ENCODE measurements at places on chromosomes 1 and 21.

GRCh38 chr21:43913928-43914327 is 48.9 kb downstream of the AGPAT3 start:
- DNase-seq: no peak

- no peak for DNase-seq
Measured at GRCh38 chr1:227299688-227300087, 18.6 kb downstream of the CDC42BPA start.

GRCh38 chr1:85179522-85179921 is 21.3 kb downstream of the SYDE2 start:
- no peak for DNase-seq

DNA sequence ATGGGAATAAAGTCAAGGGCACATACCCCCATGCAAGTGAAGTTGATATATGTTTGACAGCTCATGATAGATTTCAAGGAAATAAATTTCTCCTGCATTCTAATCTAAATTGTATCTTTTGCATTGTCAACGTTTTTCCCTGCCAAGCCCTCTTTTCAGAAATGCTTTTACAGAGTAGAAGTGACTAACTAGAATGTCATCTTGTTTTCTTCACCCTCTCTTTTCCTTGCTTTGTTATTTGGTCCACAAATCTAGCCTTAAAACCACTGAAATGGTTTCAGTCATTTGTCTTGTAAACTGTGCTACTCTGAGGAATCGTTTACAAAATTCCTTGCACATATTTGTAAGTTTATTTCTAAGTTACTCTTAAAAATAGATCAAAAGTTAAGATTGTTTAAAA is 600.8 kb upstream of the CXADR start:
- peak; percentile 34 for DNase-seq

GRCh38 chr1:923131-923990 is at the start of gene SAMD11:
Gene SAMD11 (plus strand): TSS chr1:923923. CDS start chr1:924432, 509 bp downstream.
- DNase-seq: peak; percentile 89

DNA sequence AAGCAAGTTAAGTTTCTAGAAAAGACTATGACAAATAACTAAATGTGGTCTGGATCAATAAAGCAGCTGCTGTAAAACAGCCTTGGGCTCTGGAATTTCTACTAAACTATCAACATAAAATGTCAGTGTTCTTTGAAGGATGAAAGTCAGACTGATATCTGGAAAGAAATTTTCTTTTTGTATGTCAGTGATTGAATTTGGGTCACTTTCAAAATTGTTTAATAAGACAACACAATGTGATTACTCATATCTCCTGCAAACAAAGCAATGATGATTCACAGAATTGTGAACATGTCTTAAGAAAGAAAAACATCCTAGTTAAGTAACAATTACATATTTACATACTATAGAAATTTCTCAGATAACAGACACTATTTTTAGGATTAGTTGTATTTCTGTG is 826.4 kb downstream of the PLA2G4A start:
- DNase-seq: no peak

GRCh38 chr1:43541721-43542401 is 11.2 kb downstream of the PTPRF start:
- DNase-seq: peak; percentile 73

GRCh38 chr1:231827337-231828105 is 200.9 kb downstream of the DISC1 start:
- DNase-seq: peak; percentile 61

- no peak for DNase-seq
Measured at GRCh38 chr1:42978317-42979035, 19.8 kb upstream of the SLC2A1 start.

GRCh38 chr1:110281363-110282290 is 57.5 kb upstream of the RBM15 start:
- peak; percentile 29 for DNase-seq

GRCh38 chr1:213783893-213784292 is 203.9 kb upstream of the PROX1 start:
- no peak for DNase-seq

DNA sequence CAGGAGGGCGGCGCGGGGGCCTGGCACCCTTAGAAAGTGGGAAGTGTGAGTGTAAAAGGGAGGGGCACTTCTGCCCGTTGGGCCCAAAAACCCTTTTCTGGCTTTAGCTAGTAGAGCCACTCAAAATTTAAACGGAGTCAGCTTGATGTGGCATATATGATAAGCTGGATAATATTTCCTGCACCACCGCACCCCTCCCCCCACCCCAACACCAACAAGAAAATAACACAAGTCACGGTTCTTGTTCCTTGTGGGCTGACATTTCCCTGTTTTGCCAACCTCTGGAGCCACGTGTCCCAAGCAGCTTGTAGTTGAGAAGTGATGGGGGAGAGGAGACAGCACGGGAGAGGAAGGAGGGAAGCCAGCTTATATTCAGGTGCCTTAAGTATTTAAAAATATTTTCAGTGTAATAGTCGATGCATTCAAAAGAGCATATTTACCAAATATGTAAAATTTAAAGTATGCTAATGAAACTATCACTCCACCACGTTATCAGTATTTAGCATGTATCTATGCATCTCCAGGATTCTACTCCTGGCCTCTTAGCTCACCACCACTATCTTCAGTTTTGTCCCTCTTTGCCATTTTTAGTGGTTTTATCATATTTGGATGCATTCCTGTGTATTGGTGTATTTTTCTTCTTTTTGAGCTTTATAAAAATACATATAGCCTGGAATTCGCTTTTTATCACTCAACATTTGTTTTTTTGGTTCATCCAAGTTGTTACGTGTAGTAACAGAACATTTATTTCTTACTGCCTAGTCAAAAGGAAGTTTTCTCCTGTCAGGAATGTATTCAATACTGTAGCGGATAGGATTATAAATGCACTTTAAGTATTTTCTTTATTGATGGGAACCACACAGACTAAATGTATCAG is 773 bp upstream of the DDX59 start:
- DNase-seq: peak; percentile 48

DNA sequence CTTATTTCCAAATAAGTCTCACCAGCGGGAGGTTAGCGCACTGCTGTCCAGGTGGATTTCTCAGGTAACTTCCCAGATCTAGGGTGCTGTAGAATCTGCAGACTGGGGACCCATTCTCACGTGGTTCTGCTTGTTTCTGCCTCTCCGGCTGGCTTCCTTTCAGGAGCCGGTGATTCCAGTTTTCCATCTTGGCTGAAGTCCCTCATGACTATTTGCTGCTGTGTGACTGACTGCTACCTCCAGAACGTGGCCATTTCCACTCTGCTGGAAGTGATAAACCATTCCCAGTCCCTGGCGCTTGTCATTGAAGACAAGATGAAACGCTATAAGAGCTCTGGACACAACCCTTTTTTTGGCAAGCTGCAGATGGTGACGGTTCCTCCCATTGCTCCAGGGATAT is 76.0 kb downstream of the DOP1B start:
- DNase-seq: no peak

DNA sequence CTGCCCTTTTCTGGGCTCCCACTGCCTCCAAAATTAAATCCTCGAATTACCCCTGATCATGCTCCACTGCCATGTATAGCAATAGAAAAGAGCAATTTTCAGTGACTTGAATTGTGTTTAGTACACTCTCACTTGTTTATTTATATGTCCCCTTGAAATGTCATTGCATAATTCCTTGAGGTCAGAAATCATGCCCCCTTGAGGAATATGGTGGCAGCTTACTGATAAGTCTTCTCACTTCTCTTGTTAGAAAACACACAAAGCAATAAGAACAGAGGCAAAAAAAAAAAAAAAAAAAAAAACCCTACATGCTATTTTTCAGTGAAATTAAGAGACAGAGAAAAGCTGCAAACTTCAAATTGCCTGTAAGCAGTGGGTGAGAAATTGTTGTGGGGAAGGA is 37.5 kb downstream of the GPR88 start:
- DNase-seq: no peak

DNA sequence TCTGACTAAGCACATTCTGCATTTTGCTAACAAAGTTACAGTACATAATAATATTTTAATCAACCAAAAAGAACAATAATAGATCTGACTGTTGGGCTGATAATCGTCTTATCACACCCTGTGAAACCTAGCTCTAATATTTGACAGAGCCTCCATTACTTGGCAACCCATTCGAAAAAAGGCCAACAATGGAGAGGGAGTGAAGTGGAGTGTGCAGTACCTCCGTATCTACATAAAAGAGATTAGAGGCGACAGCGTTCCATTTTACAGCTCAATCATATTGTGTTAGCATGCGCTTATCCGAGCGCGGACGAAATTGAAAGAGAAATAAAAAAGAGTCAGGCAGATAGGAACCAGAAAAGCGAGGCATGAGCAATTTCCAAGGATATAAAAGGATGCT is 137.3 kb upstream of the USH2A start:
- no peak for DNase-seq

- no peak for DNase-seq
Measured at GRCh38 chr1:116966791-116967190, 34.8 kb upstream of the CD101 start.

DNA sequence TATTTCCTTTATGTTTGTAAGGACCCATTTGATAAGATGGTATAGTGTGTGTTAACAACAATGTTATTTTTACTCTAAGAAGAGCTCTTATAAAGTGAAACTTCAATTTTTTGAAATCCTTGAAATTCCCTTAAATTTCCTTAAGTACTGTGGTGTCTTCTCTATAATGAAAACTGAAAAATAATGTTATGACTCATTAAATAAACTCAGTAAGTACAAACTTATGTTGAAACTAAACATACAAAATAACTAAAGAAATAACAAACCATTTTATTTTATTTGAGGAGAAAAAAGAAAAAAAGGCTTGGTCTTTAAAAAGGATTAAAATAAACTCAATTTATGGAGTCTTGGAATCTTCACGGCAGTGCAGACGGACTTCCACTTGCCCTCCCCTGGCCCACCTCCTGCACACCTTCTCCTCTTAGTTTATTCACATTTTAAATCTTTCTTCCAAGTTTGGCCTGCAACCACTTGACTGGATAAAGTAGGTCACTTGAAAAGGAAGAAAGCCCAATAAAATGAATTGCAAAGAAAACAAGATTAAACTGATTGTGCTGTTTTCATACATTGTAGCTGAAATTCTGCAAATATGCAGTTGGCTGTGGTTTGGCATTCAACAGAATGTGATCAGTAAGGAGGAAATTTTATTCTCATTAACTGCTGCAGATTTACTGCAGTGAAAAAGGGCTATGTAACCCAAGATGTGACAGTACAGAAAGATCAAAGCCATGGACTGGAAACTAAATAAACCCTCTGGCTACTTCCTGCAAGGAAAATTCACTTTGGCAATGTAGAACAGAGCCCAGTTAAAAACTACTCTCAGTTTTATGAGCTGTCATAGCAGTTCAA is 48.5 kb upstream of the SCYL3 start:
- peak; percentile 26 for DNase-seq

- DNase-seq: no peak
Measured at GRCh38 chr1:7587773-7588456, 183.2 kb upstream of the VAMP3 start.

GRCh38 chr1:31815752-31816500 is at the start of gene SPOCD1:
Gene SPOCD1 (minus strand): TSS chr1:31816022. CDS start chr1:31815333, 689 bp downstream.
- DNase-seq: peak; percentile 96

GRCh38 chr1:204493145-204493983 is 1.2 kb downstream of the PIK3C2B start:
- DNase-seq: peak; percentile 83

DNA sequence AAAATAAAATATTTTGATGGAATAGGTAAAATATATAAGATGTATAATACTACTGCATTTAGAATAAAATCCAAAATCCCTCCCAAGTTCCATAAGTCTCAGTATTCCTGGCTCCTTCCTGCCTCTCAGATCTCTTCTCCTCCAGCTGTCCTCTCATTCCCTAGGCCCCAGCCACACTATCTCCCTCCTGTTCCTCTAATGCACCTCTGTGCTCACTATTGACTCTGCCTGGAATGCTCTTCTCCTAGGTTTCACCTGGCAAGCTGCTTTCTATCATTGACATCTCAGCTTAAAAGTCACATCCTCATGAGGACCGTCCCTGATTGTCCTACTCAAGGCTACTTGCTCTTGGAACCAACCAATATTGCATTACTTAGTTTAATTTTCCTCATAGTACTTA is 7.2 kb downstream of the NME7 start:
- DNase-seq: no peak

DNA sequence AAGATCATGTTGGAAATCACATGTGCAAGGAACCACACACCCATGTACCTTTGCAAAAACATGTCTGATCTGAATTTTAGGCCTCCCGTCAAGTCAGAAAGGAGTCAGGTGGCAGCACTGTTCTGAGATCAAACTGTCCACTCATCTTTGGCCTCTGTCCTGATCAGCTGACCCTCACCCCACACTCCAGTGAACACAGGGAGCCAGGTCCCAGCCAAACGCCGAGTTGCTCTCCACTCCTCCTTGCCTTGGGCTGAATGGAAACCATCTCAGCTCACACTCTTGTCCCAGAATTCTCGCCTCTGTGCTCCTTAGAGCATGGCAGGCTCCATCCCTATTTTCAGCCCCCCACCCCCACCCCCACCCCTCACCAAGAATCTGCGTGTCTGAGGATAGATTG is 4.6 kb upstream of the RNF186 start:
- DNase-seq: no peak

DNA sequence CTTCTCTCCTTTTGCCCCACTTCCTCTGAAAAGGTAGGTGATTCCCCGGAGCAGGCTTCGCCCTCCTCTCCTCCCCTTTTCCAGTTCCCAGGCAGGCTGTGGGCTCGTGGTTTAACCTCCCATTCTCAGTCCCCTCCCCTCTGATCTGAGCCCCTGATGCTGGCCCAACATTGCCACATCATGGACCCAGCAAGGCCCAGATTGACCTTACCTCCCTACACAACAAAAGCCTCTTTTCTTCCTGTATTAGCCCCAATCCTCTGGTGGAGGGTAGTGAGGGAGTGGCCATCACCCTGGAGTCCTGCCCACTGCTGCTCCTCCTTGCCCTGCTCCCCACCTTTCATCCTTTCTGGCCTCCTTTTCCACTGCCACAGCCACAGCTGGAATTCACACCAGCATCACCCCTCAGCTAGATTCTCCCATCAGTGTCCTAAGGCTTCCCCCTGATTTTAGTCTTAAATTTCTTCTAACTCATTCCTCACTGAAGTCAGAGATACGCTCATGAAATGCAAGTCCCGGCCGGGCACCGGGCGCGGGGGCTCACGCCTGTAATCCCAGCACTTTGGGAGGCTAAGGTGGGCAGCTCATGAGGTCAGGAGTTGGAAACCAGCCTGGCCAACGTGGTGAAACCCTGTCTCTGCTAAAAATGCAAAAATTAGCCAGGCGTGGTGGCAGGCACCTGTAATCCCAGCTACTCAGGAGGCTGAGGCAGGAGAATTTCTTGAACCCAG is 7.0 kb upstream of the ZBTB48 start:
- no peak for DNase-seq

Measured in AG20443 (cell line).